Effector CD4-positive, alpha-beta T cell (primary cell): ENCODE measurements at places on chromosomes 1 and 21.

DNA sequence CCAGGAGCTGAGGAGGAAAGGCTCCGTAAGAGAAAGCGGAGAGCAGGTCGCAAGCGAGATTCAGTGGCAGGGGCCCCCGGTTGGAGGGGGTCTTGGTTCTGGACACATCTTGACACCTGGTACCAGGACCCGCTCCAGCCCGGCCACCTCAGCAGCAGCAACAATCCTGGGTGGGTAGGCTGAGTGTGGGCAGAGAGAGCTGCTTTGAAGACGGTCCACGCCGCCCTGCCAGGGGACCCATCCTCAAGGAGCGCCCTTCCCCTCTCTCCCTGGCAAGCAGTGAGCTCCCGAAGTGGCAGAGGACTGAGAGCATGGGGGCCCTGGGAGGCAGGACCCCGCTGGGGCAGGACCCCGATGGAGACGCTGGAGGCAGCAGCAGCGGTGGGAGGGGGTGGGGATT is 35.6 kb upstream of the LAPTM5 start:
- DNase-seq: no peak

GRCh38 chr1:110084227-110085078 is 14.0 kb upstream of the ALX3 start:
- DNase-seq: no peak

DNA sequence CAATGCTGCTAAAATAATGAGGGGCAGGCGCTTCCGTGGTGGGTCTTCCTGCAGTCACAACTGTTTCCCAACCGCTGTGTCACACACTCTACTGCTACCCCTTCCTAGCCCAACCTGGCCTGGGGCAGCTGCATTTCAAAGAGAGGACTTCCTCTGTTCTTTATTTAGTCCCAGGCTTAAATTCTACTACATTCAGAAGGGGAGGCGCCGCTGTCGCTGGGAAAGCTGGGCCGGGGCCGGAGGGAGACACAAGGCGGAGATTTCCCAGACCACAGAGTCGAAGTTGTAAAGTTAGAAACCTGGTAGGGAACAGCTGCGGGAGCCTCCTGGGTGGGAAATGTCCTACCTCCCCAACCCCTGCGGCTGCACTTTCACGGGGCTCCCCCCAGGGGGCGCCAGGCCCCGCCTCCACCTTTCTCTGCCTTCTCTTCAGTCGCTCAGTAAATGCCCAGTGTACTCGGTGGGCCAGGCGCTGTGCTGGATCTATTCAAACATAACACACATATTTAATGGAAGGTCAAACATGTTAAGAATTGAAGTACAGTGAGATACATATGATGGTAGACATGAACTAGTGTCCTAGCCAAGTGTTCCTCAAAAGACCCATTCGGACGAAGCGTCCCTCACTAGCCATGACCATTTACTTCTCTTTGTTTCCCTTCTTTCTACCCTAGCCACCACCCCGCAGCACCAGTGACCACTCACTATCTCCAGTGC is 23.1 kb downstream of the DYRK3 start:
- DNase-seq: no peak

- DNase-seq: no peak
Measured at GRCh38 chr21:41573902-41574690, 66.1 kb upstream of the TMPRSS2 start.

GRCh38 chr21:25338415-25338814 is 268.9 kb downstream of the MRPL39 start:
- DNase-seq: no peak

DNA sequence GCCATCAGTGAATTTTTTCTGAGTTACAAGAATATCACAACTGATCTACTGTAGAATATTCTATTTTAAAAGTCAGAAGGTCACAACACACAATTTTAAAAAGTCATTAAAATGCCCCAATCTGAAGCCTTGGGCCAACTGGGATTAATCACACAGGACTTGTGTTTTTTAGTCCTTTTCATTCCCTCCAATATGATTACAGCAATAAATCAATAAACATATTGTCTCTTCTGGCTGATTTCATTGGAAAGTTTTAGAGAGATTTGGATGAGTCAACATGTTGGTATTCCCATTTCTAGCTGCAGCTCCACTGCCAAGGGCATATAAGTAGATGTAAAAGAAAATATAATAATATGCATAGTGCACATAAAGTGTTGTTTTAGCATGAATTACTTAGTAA is 85.8 kb downstream of the NIBAN1 start:
- DNase-seq: no peak

DNA sequence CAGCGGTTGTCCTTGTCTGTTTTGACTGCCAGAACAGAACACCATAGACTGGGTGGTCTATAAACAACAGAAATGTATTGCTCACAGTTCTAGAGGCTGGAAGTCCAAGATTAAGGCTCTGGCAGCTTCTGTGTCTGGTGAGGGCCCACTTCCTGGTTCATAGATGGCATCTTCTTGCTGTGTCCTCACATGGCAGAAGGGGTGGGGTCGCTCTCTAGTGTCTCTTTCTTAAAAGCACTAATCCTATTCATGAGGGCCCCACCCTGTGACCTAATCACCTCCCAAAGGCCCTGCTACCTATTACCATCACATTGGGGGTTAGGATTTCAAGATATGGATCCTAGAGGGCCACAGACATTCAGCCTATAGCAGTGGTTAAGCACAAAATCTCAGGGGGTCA is 304.4 kb downstream of the NFIA start:
- DNase-seq: no peak

- no peak for DNase-seq
Measured at GRCh38 chr1:193083365-193084088, 21.7 kb downstream of the GLRX2 start.

DNA sequence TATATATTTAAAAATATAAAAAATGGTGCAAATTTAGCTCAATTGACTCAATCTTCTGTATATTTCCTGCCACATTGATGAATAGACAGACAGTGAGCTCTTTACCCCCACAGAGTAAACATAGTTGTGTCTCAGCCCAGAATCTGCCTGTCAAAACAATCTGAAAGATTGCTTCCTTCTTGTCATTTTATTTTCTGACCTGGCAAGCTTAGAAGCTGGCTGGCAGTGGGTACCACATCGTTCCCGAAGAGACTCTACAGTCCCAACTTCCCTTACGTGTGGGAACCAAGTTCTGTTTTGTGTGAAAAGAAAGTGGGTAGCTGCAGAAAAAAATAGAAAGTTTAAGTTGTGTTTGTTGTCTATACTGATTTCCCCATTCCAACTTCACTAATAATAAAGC is 629.3 kb upstream of the NEGR1 start:
- DNase-seq: no peak

GRCh38 chr1:204960306-204961125 is 82.5 kb upstream of the CNTN2 start:
- no peak for DNase-seq

- no peak for DNase-seq
Measured at GRCh38 chr1:230073371-230074035, 6.5 kb downstream of the GALNT2 start.

DNA sequence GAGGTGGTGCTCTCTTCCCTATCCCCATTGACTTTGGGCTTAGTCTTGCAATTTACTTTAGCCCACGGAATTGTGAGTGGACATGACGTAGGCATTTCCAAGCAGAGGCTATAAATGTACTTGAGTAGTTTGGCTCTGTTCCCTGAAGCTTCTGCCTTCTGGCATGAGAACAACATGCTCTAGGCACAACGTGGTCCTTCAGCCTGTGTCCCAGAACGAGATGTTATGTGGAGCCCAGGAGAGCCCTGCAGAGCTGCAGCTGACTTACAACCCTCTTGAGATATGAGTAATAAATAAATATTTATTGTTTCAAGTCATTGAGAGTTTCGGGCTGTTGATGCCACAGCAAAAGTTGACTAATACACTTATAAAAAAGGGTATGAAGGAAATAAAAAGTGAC is 105.2 kb upstream of the HMGB4 start:
- no peak for DNase-seq

- DNase-seq: no peak
Measured at GRCh38 chr1:99590578-99591209, 55.2 kb upstream of the PALMD start.

DNA sequence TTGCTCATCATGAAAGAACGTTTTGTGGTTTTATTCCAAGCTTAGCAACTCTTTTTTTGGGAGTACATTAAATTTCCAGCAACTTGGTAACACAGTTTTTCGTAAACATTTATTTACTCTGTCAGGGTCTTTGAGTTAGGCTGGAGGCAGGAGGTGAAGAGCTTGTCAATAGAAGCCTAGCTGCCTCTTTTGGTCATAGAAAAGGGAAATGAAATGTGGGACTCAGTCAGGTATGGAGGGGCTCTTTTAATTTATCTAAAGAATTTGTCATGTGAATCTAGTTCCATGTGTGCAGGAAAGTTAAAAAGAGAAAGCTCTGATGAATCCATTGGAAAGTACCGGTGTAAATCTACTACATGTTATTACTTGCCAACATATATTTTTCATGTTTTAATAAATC is 45.9 kb upstream of the PRMT6 start:
- no peak for DNase-seq

DNA sequence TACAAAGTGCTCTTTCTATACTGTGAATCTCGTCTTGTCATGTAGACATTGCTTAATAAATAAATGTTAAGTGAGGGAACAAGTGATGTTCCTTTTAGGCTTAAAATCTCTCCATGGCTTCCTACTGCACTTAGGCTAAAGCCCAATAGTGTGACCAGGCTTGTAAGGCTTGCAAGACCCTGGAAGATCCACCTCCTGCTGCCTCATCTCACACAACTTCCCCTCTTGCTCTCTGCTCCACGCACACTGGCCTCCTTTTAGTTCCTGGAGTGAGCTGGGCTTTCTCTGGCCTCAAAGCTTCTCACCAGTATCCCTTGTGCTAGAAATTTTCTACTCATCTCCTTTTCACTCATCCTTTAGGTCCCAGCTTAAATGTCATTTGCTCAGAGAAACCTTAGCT is 41.5 kb upstream of the DIPK1A start:
- no peak for DNase-seq

DNA sequence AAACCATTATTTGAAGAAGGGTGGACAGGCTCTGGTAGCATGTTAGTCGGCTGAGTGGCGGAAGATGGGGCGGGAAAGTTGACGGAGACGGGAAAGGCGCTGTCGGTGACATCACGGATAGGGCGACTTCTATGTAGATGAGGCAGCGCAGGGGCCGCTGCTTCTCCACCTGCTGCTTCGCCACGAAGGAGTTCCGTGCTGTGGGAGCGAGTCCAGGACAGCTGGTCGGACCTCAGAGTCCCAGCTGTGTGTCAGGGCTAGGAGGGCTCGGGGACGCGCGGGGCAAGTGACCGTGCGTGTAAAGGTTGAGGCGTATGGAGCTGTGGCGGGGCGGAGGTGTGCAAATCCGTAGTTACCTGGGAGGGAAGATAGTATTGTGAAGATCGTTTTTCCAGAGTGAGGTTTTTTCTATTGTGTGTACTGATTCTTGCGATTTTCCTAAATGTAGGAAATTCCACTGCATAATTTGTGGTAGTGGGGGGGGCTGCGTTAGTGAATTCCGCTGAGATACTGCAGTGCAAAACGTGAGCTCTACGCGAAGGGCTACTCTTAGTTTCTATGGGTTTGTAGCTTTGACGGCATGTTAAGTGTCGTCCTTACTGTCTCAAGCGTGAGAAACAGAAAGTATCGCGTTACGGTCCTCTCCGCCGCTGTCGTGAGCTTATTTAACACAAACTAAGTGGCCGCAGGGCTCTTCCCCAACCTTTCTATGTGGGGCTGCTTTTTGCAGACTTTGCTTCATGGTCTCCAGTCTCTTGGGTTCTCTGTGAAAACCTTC is 111.2 kb upstream of the NBPF11 start:
- peak; percentile 34 for DNase-seq
